SHP77 treated with DMSO at 0.1 percent for 48 hours (cell line): ENCODE measurements at places on chromosomes 13 and 19.

- no peak for DNase-seq
Measured at GRCh38 chr19:10642473-10643171, 11.5 kb upstream of the ILF3 start.

DNA sequence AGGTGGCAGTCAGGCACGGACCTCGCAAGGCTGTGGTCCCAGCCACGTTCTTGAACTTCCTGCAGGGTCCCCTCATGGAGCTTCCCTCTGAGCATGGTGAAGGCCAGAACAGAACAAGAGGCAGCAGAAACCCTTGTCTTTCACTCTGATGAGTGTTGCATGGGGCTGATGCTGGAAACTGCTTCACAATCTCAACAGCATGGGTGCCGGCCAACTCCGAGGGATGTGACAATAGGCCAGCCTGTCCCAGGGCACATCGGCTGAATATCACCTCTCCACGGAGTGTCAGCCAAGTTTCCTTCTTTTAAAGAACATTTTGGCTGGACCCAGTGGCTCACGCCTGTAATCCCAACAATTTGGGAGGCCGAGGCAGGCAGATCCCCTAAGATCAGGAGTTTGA, 173.9 kb downstream of the FOXO1 start:
- no peak for DNase-seq

DNA sequence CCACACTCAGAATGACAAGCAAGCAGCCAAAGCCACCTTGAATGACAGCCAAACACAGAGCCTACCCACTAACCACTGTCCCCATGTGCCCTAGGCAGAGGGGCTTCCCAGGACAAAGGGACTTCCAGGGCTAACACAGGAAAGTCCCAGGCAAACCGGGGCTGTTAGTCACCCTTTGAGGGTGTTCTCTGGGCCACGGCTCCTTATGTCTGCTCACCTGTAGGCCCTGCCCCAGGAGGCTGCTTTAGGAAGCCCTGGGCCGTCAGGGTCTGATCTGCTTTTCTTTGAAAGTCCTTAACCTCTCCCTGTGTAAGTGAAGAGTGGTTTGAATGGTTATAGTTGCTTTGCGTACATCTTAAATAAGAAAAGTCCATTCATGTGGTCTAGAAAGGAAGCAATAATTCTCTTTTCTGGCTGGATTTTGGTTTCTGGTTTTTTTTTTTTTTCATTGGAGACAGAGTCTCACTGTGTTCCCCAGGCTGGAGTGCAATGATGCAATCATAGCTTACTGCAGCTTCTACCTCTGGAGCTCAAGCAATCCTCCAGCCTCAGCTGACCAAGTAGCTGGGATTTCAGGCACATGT, 161.4 kb downstream of the EFNB2 start:
- DNase-seq: no peak

DNA sequence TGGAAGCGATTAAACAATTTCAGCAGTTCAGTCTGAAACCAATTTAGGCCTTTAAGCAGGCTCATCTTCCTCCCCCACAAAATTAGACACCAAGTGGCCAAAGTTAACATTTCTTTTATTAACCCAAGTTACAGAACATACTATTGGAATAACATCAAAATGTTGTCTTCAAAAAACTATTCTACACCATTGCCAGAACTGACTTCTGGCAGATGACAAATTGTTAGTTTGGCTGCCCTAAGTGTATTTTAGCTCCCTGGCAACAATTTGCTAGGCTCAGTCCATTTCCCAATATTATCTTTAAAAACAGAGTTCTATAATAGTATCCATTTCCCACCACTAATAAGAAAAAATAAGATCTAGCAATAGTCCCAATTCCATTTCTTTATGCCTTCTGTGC, 107.8 kb downstream of the SGCG start:
- DNase-seq: no peak

DNA sequence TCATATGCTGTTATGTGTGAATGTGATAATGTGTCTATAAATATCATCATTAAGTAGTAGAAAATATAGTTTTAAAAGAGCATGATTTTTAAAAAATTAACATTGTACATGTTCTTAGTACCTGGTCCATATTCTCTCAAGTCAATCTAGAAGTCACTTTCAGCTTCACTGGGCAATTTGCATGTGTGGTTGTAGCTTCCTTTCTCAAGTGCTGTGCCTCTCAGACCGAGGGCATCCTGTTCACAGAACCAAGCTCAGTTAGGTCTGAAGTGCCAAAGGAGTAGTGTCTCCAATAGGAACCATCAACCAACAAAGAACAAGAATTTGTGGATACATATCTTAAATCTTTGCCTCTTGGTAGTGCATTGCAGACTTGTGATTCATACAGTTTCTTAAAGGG, 541.8 kb upstream of the SLC10A2 start:
- no peak for DNase-seq

GRCh38 chr19:45768655-45768983, 433 bp downstream of the SIX5 start:
- DNase-seq: no peak

GRCh38 chr19:2266183-2266993, 10.2 kb upstream of the JSRP1 start:
- peak; percentile 55 for DNase-seq

GRCh38 chr13:37601648-37602440, 3.3 kb upstream of the POSTN start:
- no peak for DNase-seq

DNA sequence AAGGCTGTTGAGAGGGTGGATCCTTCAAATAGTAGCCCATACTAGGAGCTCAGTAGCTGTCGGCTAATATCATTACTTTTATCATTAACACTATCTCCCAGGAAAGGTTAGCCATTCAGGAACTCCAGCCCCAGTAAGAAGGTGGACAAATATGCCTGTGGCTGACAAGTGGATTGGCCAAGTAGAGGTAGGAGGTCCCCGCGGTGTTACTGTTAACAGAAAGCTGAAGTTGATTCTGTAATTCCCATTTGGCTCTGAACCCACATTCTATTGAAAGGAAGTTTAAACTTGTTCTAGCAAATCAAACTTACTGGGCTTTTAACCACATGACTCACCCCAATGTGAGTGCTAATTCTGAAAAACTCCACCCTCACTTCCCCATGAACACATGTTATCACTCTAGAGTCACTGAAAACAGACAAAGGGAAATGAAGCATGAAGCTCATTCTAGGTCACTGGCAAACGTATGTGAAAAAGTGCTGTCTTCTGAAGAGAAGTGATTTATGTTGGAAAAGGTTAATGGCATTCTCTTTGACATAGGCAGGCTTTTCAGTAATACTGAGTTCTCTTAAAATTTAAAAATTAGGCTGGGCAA, 273.5 kb downstream of the FGF14 start:
- no peak for DNase-seq

DNA sequence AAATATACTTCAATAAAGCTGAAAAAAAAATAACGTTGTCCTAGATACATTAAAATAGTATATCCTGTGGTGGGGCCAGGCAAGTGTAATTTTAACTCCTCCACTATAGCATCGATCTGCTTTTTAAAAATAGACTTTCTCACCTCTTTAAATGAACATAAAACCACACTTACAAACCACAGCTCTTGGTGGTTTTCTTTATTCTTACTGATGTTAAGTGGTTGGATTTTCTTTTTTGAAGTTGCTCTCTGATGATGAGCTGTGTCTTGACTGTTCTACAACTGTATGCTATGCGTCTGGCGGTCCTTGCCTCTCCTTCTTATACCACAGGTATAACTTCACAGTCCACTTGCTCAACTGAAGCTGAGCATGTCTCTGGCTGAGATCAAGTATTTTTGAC, 721.5 kb upstream of the KLHL1 start:
- DNase-seq: no peak

DNA sequence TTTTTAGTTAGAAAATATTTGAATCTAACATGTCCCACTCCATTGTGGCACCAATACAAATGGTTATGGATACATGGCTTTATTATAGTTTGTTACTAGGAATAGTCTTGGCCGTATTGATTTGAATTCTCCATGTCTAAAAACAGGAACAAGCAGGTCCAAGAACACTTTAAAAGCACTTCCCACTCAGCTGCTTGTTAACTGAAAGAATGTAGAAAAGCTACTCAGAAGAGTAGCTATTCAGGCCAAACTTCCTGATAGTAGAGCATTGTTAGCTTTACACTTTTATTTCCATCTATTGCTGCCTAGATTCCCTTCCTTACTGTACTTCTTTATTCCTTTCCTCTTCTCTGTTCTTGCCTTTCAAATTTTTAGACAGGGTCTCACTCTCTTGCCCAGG, 6.9 kb downstream of the PIBF1 start:
- DNase-seq: no peak

DNA sequence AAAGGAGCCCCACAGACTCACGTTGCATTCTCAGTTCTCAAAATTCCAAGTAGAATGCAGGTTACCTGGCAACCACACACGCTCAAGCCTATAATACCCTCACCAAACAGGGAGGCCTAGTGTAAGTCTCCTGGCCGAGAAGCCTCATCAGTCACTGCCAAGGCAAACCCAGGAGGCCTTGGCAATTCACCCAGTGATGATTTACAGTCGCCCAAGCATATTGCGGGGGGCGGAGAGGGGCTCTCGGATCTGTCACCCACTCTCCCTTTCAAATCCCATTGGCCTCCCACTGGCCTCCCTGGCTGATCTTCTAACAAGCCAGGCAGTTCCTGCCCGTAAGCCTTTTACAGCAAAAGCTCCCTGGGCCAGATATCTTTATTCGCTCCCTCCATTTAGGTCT, 1.1 kb downstream of the AKAP8L start:
- DNase-seq: no peak

GRCh38 chr19:45774765-45775164, 5.7 kb upstream of the SIX5 start:
- no peak for DNase-seq

DNA sequence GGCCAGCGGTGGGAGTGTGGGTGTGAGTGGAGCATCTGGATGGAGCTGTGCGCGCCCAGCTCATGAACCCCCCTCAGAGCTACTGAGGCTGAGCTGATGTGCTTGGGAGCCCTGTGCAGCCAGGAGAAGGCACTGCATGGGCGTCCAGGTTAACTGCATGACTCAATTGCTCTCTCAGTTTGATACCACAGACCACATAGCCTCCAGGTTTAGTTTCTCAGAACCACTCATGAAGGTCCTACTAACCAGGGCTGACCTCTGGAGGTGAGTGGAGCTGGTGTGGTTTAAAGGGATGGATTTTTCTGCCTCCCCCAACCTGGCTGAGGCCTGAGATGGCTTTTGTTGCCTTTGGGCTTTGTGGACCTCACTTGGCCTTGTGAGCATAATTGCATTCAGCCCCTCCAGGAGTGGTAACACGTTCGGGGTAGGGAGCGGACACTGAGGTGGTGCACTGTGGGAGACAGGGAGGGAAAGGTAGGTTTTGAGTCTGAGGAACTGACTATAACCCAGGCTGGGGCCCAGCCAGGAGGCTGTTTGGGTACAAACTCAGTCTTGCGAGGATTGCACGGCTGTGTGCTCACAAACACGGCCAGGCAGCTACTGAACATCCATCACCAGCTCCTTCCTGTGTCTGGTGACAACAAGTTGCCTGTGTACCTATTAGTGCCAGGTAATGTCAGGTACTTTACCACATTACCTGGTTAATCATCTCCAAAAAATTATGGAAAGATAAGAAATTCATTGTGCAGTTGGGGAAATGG, 97.5 kb downstream of the RGCC start:
- DNase-seq: no peak

GRCh38 chr13:66519259-66519658, 710.9 kb downstream of the PCDH9 start:
- no peak for DNase-seq

DNA sequence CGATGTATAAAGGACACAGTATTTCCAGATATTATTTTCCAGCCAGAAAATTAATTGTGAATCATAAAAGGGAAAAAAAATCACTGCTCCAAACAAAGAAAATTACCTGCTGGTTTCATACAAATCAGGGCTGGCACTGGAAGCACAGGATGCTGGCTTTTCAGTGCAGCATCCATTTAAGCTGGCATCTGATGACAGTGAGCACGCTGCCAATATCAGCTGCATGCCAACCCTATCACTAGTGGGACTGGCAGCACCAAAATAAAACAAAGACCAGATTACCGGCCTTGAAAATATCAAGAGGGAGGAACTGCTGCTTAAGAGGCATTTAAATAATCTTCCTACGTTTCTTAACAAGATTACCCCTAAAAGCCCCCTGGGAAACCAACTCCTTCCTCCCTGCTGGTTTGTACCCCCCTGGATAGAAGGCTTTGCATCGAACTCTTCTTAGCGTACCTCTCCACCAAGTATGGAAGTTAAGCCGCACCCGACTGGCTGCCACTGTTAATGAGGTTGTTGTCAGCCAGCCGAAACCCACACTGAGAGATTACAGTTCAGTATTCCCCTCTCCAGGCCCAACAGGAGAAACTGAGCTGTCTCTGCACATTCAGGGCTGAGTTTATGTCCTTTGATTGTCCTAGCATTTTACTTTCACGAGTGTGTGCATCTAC, 257.8 kb downstream of the EFNB2 start:
- DNase-seq: no peak

- DNase-seq: no peak
Measured at GRCh38 chr19:54888239-54888638, 14.2 kb downstream of the FCAR start.

DNA sequence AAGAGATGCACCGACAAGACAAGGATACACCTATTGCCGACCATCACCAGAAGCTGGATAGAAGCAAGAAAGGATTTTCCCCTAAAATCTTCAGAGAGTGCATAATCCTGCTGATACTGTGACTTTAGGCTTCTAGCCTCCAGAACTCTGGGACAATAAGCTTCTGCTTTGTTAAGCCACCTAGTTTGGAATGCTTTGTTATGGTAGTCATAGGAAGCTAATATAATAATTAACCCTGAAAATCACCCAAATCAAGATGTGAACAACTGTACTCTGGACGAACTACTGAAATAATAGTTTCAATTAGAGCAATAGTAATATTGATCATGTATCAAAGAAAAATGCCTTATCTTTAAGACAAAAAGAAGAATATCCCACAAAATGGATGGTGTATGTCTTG, 524.6 kb downstream of the EFNB2 start:
- no peak for DNase-seq

GRCh38 chr19:14381689-14382474, 638 bp downstream of the ADGRE5 start:
- no peak for DNase-seq

DNA sequence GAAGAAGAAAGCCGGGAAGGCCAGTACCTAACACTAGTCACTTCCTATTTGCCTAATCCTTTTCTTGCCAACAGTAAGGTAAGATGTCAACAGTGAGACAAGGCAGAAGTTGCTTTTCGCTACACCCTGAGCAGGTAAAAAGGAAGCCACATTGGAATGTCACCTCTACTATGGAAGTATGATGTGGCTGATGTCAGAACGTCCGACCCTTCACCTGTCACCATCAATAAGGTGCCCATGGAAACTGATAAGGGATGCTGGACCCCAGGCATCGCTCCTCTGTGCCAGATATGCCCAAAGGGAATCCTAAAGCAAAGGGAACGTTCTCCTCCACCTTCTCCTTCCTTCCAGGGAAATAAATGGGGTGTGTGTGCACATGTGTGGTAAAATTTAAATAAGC, 34.3 kb downstream of the COL4A1 start:
- DNase-seq: no peak
